Activated naive CD8-positive, alpha-beta T cell treated with anti-CD3 and anti-CD28 coated beads for 36 hours (primary cell): ENCODE measurements at places on chromosomes 16 and 17.

GRCh38 chr17:38885044-38885727 lies 15.3 kb downstream of the LASP1 start:
- no peak for DNase-seq

DNA sequence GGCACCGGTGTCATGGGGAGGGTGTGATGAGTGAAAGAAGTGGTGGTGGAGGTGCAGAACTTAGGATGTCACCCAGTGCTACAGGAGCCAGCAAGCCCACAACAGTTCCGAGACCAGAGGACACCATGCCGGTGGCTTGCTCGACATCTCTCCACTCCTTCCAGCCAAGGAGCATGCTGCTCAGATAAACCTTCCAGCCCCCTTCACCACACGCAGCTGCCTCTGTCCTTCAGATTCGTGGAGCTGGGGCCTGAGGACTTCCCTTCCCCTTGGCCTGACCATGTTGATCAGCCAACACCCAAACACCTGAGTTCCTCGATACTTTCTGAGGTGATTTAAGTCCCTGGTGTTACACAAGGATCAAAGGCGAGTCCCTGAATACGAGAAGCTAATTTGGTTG lies 188.8 kb upstream of the FOXF1 start:
- no peak for DNase-seq

GRCh38 chr16:59169168-59169567 lies 435.1 kb upstream of the GOT2 start:
- no peak for DNase-seq

DNA sequence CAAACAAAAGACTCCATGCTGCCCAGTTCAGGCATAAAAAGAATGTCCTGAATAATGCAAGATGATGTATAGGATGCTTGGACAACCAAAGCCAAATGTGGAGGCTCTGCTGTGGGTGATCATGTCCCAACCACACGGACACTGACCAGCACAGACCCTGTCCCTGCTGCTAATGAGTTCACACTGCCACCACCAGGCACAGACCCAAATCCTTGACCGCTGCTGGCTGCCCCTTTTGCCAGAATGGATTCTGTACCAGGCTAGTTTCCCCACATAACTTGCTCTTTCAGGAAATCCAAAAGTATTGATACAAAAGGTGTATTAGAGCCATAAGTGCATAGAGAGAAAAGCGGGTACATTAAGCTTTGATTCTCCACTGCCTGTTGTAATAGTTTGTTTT lies 60.9 kb downstream of the XYLT1 start:
- no peak for DNase-seq

DNA sequence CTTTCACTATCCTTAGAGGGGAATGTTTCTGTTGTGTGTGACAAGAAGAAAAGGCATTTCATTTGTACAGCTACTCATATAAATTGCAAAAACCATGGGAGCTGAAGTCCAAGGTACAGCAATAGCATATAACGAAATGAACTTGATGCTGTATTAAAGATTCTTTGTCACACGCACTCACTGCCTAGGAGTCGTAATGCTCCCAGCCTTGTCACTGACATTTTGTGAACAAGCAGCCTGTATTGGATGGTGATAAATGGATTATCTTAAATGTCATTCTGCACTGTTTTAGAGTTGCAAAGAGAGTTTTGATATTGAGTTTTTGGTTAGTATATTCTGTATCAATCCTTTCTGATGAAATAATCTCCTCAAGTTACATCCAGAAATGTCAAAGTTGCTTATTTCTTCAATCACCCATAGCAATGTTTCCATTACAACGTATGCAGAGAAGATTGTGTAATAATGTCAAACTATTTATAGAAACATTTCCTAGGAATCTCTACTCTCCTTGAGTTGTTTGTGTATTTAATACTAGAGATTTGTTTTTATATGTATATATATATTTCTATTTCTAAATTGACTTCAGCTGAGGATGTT lies 270.6 kb downstream of the FTO start:
- DNase-seq: no peak

GRCh38 chr17:47310186-47310733 lies 13.5 kb upstream of the EFCAB13 start:
- no peak for DNase-seq

- DNase-seq: no peak
These were observed 77.0 kb upstream of the AXIN2 start for GRCh38 chr17:65638221-65638975.

- no peak for DNase-seq
These were observed 29.9 kb downstream of the KCNJ16 start for GRCh38 chr17:70104791-70105523.

- DNase-seq: no peak
These were observed 17.4 kb downstream of the NXN start for GRCh38 chr17:962166-962565.

GRCh38 chr17:72661116-72661944 lies 431.2 kb downstream of the SLC39A11 start:
- DNase-seq: no peak

DNA sequence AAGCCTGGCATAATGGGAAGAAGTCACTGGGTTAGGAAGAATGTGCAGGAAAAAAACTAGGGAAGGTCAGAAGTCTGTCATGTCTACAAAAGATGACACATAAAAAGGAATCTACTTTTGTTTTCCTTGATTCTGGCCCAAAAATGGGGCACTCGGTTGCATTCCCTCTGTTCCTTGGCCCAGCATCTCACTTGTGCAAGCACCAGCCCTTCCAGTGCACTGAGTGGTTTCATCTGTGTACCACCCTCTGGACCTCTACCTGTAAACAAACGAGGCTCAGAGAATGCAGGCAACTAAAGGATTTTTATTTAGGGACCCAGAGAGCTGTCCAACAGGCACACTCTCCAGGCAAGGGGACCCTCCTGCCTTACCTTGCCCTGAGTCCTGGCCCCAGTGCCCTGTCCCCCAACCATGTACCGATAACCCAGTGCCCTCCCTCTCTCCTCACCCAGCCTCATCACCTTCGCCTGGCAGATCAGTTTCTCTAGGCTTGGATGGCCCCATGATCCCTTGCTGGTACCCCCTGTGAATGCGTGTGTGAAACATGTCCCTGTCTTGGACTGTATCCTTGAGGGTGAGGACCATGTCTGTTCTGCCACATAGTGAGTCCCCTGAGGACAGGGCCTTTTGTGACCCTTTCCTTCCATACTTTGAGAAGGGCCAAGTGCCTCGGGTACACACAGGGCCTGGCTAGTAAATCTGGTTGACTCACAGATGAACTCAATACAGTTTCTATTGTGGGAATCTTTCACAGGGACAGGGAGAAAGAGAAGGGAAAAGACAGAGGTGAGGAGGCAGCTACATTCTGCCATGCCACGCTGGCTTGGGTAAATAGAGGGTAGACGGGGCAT lies 13.3 kb downstream of the NXPH3 start:
- DNase-seq: no peak

GRCh38 chr17:13500947-13501346 lies 100.8 kb downstream of the HS3ST3A1 start:
- no peak for DNase-seq

GRCh38 chr17:4739122-4740024 lies at the start of the genes CXCL16 and ZMYND15:
Gene CXCL16 (minus strand): TSS chr17:4739928. CDS start chr17:4739339, 589 bp downstream.
Gene ZMYND15 (plus strand): TSS chr17:4739833. CDS start chr17:4740549, 716 bp downstream.
- peak; percentile 61 for DNase-seq

DNA sequence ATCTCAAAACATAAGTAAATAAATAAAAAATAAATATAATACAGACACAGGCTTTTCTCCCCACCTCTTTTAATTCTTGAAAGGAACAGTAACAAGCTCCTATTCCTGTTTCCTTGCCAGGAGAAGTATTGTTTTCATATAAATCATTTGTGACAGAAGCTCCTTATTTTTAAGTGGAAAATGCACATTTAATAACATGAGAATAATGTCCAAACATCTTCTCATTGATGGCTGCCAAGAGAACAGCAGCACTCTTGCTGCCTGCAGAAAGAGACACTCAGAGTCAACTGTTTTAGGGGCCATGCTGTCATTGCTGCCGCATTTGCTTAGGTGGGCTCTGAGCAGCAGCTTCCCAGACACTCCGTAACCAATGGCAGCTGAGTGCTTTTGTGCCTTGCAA lies 580.1 kb downstream of the WWOX start:
- no peak for DNase-seq

DNA sequence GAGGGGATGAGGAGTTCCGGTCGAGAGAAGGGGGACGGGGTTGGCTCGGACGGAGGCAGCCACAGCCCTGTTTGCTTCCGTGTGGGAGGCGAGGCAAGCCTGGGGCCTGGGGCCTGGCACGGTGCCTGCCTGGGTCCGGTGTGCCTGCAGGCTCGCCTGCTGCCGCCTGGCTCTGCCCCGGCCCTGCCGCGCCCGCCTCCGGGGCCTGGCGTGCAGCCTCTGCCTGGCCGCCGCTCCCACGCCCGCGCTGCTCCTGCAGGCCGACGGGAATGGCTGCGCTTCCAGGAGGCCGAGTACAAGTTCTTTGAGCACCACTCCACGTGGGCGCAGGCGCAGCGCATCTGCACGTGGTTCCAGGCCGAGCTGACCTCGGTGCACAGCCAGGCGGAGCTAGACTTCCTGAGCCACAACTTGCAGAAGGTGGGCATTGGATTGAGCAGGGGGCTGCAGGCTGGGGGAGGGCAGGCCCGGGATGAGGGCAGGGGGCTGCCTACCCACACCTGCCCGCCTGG lies 53.1 kb downstream of the MRC2 start:
- DNase-seq: no peak

GRCh38 chr17:74759941-74760340 lies 11.5 kb downstream of the NHERF1 start:
- no peak for DNase-seq

DNA sequence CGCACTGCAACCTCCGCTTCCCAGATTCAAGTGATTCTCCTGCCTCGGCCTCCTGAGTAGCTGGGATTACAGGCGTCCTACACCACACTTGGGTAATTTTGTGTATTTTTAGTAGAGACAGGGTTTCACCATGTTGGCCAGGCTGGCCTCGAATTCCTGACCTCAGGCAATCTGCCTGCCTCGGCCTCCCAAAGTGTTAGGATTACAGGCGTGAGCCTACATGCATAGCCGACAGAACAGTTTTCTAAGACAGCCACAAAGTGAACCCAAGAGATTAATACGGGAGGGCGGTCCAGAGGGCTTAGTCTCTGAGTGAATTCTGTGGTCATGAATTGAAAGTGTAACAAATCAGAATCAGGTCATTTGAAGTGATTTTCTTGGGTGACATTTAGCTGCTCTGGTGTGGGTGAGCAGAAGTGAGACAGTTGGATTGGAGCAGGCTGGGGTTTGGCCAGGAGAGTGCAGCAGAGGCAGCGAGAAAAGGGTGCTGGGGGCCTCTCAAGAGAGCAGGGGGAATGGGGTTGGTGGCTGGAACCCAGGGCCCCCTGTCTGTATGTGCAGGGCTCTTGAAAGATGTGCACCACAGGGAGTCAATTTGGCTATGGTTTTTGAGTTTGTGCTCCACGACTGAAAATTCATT lies 231.4 kb upstream of the WSCD1 start:
- no peak for DNase-seq

DNA sequence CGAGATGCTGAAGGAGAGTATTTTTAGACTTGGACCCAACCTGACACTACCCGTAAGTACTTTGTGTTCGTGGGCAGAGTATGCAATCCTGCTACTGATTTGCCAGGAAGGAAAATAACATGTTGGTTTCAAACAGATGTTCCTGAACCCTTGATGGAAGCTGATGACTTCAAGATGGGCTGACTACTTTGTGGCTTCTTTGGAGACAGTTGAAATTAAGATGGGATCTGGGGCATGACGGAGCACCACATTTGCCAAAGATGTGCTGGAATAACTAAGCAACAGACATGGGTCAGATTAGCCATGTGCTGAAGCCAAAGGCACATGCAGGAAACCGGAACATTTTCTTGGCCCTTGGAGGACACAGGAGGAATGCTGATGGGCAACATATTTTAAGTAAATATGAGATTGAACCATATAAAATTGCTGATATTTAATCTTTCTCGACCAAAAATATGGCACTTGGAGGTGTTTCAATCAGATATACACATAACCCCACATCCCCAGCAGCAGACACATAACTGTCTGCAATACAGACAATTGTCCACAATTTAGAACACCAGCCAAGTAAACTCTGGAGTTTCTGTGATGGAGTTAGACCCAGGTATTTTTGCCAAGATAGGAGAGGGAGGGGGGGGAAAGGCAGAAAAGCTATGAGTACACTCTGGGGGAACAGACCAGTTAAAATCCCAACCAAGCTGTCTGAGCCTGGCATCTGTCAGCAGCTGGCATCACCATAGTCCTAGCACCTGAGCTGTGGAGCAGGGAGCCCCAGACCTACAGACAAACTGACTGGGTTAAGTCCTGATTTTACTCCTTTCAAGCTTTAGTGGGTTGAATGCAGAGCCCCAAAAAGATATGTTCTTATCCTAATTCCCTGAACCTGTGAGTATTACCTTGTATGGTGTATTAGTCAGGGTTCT lies 329.4 kb upstream of the CDH5 start:
- no peak for DNase-seq

- DNase-seq: no peak
These were observed 114.1 kb downstream of the ADCY9 start for GRCh38 chr16:4002121-4002520.

- no peak for DNase-seq
These were observed 270.1 kb downstream of the SOX9 start for GRCh38 chr17:72390675-72391508.

DNA sequence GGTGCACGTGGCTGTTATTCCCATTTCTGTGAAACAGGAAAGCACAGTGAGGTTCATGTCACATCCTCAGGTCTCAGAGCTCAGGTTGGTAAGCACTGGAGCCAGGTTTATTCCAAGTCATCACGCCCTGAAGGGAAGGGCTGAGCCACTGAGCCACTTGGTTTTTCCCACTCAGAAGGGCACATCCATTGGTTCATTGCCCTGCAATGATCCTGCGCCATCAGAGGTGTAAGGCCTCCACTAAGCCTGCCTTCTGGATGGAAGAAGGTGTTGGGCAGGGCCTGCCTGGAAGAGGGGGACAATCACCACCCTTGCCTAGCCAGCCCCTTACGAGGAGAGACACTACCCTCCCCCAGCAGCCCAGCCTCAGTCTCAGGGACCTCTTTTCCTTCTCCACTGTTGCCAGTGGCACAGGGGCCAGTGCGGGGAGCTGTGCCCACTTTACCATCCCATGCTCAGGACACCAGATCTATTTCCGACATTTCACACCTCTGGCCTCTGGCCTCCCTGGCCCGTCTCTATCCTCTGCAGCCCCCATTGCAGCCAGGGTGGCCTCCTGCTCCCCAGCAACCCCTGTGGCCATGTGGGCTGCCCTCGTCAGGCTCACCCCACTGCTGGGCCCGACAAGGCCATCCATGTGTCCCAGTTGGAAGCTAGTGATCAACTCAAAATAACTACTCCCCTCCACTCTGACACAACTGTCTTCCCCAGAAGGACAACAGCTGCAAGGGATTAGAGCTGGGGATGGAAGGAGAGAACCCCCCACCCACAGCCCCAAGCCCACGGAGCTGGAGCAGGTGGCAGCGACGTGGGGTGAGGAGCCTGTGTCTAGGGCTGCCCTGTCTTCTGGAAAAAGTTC lies 29.9 kb downstream of the CFAP20 start:
- no peak for DNase-seq
